ENCODE measurements at places on chromosomes 4 and X. TPM values are rescaled to one million over a fixed set of nuclear protein-coding genes. Genes with fewer than 3 reads are reported as not detected.

CABS1 gene
- not detected for total RNA-seq

NXF2 gene
- not detected for total RNA-seq

ADH1A gene
- total RNA-seq = not detected

DNA sequence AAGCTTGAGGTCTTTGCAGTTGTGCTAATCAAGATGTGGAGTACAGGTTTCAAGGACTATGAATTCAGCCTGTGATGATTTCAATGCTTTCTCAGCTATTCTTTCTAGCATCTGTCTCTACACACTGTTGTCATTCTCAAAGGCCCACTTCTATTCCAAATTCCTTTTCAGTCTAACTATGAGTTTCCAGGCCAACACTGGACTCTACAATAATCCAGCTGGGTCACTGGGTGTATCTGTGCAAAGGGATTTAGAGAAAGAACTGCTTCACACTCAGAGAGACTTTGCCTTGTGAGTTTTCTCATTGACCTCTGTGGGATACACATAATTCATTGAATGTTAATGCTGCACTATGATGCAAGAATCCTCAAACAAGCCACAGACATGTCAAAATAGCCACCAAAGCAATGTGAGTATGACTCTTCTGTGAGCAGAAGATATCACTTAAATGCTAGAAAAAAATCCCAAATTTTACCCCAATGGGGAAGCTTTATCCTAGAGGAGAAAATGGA lies 171.8 kb upstream of the CLNK start:
- no peak for DNase-seq
- no peaks in the 10 kb centered on the region for H3K4me1 ChIP-seq
- peaks cover 2% of the 10 kb centered on the region for H3K36me3 ChIP-seq

- peaks cover 6% of the 10 kb centered on the region for H3K4me1 ChIP-seq
- no peaks in the 10 kb centered on the region for H3K36me3 ChIP-seq
- no peak for DNase-seq
- no peak overlapping the region for H3K27ac ChIP-seq
- H3K4me3 ChIP-seq = no peak overlapping the region
Observed at GRCh38 chrX:16188687-16189086, 21.4 kb downstream of the MAGEB17 start.

- H3K36me3 ChIP-seq = no peaks in the 10 kb centered on the region
- H3K4me1 ChIP-seq = no peaks in the 10 kb centered on the region
- H3K27ac ChIP-seq = no peak overlapping the region
- DNase-seq = no peak
Observed at GRCh38 chr4:123922847-123923246, 526.3 kb downstream of the SPRY1 start.

DNA sequence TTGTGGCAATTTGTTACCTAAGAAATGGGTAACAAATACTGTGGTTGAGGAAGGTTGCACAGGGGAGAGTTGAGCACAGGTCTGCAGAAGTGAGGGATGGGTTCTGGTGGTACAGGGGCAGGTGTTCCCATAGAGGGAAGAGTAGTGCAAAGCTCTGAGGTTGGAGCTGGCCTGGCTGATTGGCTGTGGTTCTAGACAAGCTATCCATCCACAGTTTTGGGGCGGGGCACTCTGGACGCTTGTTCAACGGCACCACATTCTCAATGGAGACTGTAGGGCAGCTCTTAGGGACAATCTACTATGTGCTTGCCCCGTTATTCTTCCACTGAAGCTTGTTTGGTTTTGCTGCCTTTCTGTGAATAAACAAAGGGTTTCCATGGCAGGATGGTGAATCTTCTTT lies 35.4 kb downstream of the NAT8L start:
- peaks cover 5% of the 10 kb centered on the region for H3K36me3 ChIP-seq
- no peak overlapping the region for H3K4me3 ChIP-seq
- no peaks in the 10 kb centered on the region for H3K4me1 ChIP-seq
- no peak overlapping the region for H3K27ac ChIP-seq
- DNase-seq = no peak

DNA sequence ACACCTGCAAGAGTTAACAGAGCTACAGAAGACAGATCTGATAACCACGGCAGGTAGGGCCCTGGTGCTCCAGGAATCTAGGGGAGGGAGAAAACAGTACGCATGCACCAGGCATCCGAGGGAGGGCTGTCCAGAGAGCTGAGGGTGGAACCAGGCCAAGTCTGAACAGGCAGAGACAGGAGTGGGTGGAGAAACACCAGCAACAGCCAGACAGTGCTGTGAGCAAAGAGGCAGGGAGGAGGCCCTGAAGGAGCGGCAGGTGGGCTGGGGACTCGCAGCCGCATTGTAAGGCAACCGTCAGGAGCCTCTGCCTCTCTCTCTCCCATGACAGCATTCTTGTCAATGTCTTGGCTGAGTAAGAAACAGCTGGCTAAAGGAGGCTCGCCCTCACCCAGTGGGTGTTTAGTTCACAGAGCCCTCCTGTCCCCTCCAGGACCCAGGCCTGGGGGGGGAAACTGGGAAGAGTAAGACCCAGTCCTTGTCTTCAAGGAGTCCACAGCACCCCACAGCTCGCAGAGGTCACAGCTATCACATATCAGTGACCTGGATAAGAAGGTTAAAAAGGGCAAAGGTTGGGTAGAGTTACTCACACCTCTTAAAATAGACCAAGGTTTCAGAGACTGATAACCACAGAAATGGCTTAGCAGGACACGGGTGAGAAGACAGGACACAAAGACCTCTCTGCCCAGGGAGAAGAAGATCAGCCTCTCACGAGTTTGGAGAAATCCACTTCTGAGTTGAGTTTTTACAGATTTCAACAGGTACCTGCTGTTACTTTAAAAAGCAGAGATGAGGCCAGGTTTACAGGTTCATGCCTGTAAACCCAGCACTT lies 10.5 kb downstream of the ACSL1 start:
- H3K4me3 ChIP-seq = peak overlapping the region; percentile 5
- H3K27me3 ChIP-seq = no peaks in the 10 kb centered on the region
- DNase-seq = no peak
- peaks cover 62% of the 10 kb centered on the region for H3K4me1 ChIP-seq
- H3K36me3 ChIP-seq = peaks cover under 1% of the 10 kb centered on the region
- no peak overlapping the region for H3K27ac ChIP-seq

DNA sequence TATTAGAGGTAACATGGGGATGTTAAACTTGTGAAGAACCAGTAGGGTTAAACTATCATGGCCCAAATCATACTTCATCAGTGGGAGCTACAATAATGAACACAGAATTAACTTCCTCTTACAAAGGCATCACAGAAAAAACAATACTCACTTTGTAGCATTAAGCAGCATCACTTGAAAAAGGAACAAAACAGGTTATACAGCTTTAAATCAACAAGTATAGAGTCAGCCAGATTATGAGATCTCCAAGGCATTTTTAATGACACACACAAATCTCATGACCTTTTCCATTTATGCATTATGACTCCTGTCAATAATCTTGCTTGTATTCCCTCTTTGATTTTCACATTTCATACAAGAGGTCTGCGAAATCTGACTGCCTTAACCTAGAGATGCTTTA lies 18.3 kb downstream of the FBXL5 start:
- peaks cover 23% of the 10 kb centered on the region for H3K36me3 ChIP-seq
- H3K4me1 ChIP-seq = no peaks in the 10 kb centered on the region
- H3K4me3 ChIP-seq = no peak overlapping the region
- no peak overlapping the region for H3K27ac ChIP-seq

GRCh38 chrX:43899878-43900815 lies 17.9 kb upstream of the MAOB start:
- no peak overlapping the region for H3K27ac ChIP-seq
- H3K4me3 ChIP-seq = no peak overlapping the region
- no peaks in the 10 kb centered on the region for H3K36me3 ChIP-seq
- peaks cover 47% of the 10 kb centered on the region for H3K27me3 ChIP-seq

GRCh38 chrX:41085512-41085877 lies 250 bp downstream of the USP9X start:
- peaks cover 13% of the 10 kb centered on the region for H3K27me3 ChIP-seq
- H3K27ac ChIP-seq = peak overlapping the region; percentile 91
- DNase-seq = peak; percentile 63
- H3K4me1 ChIP-seq = peaks cover 50% of the 10 kb centered on the region
